ENCODE measurements at places on chromosomes 11 and 22.

- DNase-seq, result no peak
Measured at GRCh38 chr11:28490773-28491382, 382.7 kb downstream of the METTL15 start.

- DNase-seq, result no peak
Measured at GRCh38 chr11:45933131-45933831, 10.8 kb downstream of the LARGE2 start.

- DNase-seq, result no peak
Measured at GRCh38 chr11:8593935-8594909, at the start of gene STK33. Gene STK33 (minus strand): TSS chr11:8594228. CDS start chr11:8474905, 119,323 bp downstream.

GRCh38 chr11:8068605-8069221 is 12.3 kb upstream of the TUB start:
- DNase-seq, result no peak

DNA sequence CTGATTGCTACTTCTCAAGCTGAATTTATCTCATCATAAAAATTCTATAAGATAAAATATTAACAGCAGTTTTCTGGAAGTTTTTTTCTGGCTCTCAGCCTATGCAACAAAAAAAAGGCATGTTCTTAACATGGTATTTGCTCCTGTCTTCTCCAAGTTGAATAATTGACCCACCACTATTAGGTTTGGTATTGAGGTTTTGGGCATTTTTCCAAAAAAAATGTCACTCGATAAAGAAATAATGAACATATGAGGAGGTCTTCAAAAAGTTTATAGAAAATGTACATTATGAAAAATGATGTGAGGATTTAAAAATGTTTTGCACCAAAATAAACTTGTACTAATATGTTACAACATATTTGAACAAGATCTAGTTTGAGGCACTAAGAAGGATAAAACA is 808.6 kb upstream of the RAG2 start:
- no peak for DNase-seq

- no peak for DNase-seq
Measured at GRCh38 chr11:131041331-131042040, 125.2 kb upstream of the SNX19 start.

DNA sequence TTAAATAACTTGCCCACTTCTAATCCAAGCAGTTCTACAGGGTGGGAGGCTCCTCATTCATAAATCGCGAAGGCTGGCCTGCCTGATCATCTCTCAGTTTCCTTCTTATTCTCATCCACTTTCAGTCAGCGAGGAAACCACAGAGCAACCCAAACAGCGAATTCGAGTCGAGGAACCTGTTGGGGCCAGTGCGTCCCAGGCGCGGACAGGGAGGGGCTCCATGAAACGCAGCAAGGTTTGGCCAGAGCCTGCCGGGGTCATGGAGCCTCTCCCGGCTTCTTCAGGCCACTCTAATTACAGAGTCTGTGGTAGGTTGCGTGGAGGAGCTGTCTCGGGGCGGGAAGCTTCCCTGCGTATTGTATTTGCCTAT is 741 bp upstream of the NAV2 start:
- DNase-seq, result no peak

GRCh38 chr11:9535189-9535781 is 38.2 kb upstream of the WEE1 start:
- no peak for DNase-seq

- DNase-seq, result no peak
Measured at GRCh38 chr11:76574406-76574805, 96.1 kb downstream of the LRRC32 start.

DNA sequence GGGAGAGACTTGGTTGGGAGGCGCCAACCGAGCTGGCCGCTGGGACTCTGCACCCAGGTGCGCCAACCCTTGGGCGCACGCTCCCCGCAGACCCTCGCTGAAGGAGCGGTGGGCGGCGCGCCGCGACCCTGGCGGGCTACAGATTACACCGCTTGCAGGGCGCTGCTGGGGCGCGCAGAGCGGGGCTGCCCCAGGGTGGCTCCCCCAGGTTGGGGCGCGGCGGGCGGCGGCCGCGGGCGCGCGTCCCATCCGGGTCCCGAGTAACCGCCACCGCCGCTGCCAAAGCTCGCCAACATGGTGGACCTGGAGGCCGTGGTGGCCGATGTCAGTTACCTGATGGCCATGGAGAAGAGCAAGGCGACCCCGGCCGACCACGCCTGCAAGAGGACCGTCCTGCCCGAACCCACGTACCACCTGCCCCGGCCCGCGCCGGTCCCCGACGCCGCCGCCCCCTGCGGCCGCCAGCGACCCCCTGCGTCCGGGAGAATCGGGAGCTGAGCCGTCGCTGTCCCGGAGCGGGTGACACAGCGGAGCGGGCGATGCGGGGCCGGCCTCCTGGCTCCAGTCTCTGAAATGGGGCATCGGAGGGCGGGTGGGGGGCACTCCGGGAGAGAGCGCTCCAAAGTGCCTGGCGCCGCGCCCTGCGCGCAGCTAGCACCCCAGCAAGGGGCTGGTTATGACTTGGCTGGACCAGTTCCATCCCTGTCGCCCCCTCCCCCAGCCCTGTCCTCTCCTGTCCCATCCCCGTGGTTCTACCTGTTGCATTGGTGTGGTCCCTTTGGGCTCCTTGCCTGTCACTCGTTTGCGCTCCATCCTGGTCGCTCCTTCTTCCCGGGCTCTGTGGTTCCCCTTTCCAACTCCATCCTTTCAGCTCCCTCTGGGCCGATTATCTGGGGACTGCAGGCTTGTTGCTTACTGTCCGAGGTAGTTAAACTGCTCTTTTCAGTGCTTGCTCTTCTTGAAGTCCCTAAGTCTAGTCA is 143.3 kb upstream of the GRK3 start:
- no peak for DNase-seq

DNA sequence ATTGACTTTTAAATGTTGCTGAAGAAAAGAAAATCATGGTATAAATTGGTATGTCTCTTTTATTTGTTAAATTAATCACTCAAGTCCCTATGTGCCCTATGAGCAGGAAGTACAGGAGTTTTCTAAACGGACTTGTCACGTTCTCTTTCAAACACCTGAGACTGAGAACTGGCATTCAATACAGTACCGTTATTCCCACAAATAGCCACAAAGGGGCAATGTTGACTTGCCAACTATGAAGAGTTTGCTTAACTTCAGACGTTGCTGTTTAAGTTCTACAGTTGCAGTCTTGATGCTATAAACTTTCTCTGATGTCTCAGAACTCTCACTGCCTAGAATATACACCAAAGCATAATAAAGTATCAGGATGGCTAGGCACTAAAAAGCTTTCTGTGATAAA is 7.6 kb downstream of the OR56A1 start:
- no peak for DNase-seq

GRCh38 chr22:41469218-41469851 is 418 bp downstream of the ACO2 start:
- no peak for DNase-seq

GRCh38 chr11:9020916-9021315 is 17.1 kb upstream of the NRIP3 start:
- no peak for DNase-seq

DNA sequence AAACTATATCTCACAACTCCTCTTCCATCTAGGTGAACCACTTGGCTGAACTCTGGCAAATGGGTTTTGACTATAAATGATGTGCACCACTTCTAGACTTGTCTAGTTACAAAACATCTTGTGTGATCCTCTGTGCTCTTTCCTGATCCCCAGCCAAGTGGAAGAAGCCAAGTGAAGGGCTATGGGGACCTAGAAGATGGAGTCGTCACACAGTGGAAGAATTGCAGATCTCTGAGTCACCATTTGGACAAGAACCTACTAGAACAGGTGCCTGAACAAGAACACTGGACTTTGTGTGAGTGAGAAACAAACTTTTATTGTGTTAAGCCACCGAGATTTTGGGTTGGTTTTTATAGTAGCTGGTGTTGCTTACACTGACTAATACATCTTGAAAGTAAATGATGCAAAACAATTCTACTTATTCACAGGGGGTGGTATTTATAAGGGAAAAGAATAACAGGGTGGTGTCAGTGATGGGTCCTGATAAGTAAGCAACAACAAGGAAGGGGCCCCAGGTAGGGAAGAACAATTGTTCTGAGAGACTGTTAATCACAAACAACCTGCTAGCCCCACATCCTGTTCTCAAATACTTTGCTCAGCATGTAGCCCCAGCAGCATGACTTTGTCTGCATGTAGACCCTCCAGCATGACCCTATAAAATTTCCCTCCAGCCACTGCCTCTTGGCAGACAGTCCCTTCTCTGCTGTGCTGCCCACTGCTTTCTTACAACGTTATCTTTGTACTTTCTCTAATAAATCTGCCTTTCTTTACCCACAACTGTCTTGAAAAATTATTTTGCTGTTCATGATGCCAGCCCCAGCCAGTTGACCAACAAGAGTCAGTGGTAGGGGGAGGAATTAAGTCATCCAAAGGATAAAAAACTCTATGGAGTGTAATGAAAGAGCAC is 280.7 kb upstream of the PLET1 start:
- no peak for DNase-seq

DNA sequence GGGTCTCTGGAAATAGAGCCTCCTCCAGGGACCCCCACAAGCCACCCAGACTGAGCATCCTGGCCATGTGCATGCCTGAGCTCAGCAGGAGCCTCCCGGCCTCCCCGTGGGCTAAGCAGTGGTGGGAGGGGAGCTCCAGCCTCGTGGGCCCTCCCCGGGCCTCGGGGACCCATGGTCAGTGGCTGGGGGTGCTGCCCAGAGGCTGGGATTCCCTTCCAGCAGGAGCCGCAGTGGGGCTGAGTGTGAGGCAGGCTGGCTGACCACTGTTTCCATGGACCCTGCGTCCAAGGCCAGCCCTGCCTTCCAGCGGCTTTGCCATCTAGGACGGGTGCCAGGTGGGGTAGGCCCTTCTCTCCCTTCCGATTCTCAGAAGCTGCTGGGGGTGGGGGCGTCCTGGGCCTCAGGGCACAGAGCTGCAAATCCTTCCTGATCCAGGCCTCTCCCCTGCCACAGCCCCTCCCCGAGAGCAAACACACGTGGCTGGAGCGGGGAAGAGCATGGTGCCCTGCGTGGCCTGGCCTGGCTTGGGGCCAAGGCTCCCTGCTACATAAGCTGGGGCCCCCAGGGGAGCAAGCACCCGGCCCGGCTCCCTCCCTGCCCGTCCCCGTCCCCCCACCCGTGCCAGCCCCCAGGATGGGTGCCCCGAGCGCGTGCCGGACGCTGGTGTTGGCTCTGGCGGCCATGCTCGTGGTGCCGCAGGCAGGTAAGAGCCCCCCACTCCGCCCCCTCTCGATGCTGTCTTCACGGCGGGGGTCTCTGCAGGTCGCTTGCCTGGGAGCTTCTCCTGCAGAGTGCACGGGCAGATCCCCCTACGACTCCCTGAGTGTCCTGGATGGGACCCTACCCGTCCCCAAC is at the start of gene MUC5B:
TSS of gene MUC5B (plus strand) at position 576 of the 855 bp plus-strand sequence. CDS start at position 634, 58 bp downstream.
- no peak for DNase-seq

DNA sequence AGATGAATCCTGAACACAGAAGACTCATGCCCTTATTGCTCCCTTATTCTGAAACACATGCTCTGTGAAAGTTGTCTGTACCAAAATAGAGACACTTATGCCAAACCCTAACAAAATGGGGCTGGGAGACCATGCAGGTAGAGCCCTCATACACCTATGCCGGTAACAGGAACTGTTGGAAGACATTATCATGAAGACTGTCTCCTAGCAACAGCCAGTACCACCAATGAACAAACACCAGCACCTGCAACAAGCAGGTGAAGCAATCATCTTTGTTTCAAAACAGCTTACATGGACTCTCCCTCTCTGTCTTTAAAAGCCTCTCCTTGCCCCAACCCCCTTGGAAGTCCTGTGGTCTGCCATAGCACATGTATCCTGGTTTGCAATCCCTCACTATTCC is 17.2 kb downstream of the SLC5A4 start:
- DNase-seq, result no peak
